K562 (cell line): ENCODE measurements at places on chromosomes 6 and 20. TPM values are rescaled to one million over a fixed set of nuclear protein-coding genes. Genes with fewer than 3 reads are reported as not detected.

The LY6G6C gene
- 0.20 TPM in 1 of 2 replicates, not detected in the other for total RNA-seq

The BCAS1 gene
- 0.93 and 1.0 TPM in 2 replicates for total RNA-seq

The HAO1 gene
- not detected in 2 replicates for total RNA-seq

The CNR1 gene
- total RNA-seq, result 1.5 and 1.9 TPM in 2 replicates

The SYCP2 gene
- 0.64 and 1.5 TPM in 2 replicates for total RNA-seq

DNA sequence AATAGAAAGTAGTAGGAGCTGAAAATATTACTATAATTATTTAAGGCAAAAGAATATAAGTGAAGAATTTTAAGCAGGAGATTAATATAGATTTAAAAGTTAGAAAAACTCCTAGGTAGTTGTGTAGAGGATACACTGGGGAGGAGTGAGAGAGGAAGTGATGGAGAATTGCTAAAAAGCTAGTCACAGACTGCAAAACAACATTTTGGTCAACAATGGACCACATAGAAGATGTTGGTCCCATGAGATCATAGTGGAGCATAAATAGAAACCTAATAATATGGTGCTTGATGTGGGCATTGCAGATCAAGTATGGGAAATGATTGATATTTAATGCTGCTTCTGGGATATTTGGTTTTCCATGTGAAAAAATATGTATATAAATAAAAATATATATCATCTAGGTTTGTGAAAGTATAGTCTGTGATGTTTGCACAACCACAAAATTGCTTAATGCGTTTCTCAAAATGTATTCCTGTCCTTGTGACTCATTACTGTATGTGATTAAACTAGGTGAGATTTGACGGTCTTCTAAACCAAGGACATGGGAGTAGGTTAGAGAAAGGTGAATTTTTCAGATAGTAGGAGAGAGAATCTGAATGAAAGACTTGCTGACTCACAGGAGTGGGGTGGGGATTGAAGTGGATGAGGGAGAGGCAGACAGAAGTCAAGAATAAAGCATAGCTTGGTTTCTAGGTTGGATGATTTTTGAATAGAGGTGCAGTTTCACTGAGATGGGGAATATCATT, 174.0 kb downstream of the BCKDHB start:
- H3K4me1 ChIP-seq, result peaks cover 3% of the 10 kb centered on the region; the same call in 2 of the 3 replicates
- H3K4me3 ChIP-seq, result no peak overlapping the region
- no peaks in the 10 kb centered on the region for H3K27me3 ChIP-seq
- DNase-seq, result no peak
- H3K36me3 ChIP-seq, result no peaks in the 10 kb centered on the region

- peak overlapping the region; percentile 64 for H3K27ac ChIP-seq
- H3K36me3 ChIP-seq, result no peaks in the 10 kb centered on the region
- H3K4me1 ChIP-seq, result peaks cover 24% of the 10 kb centered on the region
- no peaks in the 10 kb centered on the region for H3K27me3 ChIP-seq
Measured at GRCh38 chr6:167827583-167828324, 1.0 kb downstream of the AFDN start.

DNA sequence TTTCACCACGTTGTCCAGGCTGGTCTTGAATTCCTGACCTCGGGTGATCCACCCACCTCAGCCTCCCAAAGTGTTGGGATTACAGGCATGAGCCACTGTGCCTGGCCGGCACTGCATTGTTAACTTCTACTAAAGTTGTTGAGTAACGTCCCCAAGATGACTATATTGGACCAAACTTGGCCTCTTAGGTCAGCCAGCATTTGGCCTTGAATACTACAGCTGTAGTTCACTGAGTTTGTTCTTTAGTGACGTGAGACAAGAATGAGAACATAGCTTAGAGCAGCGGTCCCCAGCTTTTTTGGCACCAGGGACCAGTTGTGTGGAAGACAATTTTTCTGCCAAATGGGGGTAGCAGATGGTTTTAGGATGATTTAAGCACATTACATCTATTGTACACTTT, 237.1 kb downstream of the TBC1D7 start:
- no peaks in the 10 kb centered on the region for H3K36me3 ChIP-seq
- no peaks in the 10 kb centered on the region for H3K4me1 ChIP-seq
- H3K27ac ChIP-seq, result no peak overlapping the region
- no peak for DNase-seq
- no peaks in the 10 kb centered on the region for H3K27me3 ChIP-seq
- H3K4me3 ChIP-seq, result no peak overlapping the region

- DNase-seq, result no peak
- no peaks in the 10 kb centered on the region for H3K36me3 ChIP-seq
- no peak overlapping the region for H3K27ac ChIP-seq
- H3K4me1 ChIP-seq, result no peaks in the 10 kb centered on the region
Measured at GRCh38 chr6:108877046-108877751, 29.0 kb downstream of the ARMC2 start.

GRCh38 chr6:6582131-6582530, 6.4 kb upstream of the LY86 start:
- no peaks in the 10 kb centered on the region for H3K36me3 ChIP-seq
- no peak overlapping the region for H3K27ac ChIP-seq
- no peak for DNase-seq
- no peaks in the 10 kb centered on the region for H3K4me1 ChIP-seq
- H3K27me3 ChIP-seq, result peaks cover 18% of the 10 kb centered on the region
- no peak overlapping the region for H3K4me3 ChIP-seq
